NCI-H1105 treated with DMSO at 0.1 percent for 48 hours (cell line): ENCODE measurements at places on chromosomes 4 and X.

- no peak for DNase-seq
These were observed 1.9 kb upstream of the CITED1 start for GRCh38 chrX:72307646-72308051.

- DNase-seq = no peak
These were observed 220.1 kb downstream of the DCTD start for GRCh38 chr4:182697094-182697493.

DNA sequence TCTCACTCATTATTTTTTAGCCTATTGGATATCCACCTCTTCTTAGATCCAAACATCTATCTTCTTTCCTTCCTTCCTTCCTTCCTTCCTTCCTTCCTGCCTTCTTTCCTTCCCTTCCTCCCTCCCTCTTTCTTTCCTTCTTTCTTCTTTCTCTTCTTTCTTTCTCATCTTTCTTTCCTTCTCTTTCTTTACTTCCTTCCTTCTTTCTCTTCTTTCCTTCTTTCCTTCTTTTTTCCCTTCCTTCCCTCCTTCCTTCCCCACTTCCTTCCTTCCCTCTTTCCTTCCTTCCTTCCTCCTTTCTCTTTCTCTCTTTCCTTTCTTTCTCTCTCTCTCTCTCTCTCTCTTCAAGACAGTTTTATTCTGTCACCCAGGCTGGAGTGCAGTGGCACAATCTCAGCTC lies 1239.8 kb downstream of the PCDH7 start:
- no peak for DNase-seq

- DNase-seq = peak; percentile 66
These were observed 82.2 kb downstream of the STIM2 start for GRCh38 chr4:26942871-26943270.

DNA sequence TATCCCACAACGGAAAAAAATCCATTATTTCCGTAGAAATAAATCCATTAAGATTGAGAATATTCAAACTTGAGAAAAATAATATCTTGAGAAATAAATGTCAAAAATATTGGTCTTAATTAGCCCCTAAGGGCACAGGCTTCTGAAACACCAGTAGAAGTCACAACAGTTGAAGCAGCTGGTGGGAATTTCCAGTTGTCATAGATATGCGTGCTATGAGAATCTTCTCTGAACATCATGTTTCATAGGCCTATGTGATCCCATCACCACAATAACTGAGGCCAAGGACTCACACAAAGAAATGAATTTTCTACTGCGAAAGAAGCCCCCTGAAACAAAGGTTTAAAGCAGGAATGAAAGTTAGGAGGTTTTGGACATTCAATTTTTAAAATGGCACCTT lies 292.0 kb downstream of the DTHD1 start:
- no peak for DNase-seq

GRCh38 chrX:68261060-68261672 lies 172.1 kb downstream of the OPHN1 start:
- no peak for DNase-seq

DNA sequence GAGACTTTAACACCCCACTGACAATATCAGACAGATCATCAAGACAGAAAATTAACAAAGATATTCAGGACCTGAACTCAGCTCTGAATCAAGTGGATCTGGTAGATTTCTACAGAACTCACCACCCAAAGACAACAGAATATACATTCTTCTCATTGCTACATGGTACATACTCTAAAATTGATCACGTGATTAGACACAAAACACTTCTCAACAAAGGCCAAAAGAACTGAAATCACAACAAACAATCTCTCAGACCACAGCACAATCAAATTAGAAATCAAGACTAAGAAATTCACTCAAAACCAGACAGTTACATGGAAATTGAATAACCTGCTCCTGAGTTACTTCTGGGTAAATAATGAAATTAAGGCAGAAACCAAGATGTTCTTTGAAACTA lies 49.6 kb downstream of the DACH2 start:
- no peak for DNase-seq

- no peak for DNase-seq
These were observed 132.6 kb downstream of the IL15 start for GRCh38 chr4:141768954-141769353.

DNA sequence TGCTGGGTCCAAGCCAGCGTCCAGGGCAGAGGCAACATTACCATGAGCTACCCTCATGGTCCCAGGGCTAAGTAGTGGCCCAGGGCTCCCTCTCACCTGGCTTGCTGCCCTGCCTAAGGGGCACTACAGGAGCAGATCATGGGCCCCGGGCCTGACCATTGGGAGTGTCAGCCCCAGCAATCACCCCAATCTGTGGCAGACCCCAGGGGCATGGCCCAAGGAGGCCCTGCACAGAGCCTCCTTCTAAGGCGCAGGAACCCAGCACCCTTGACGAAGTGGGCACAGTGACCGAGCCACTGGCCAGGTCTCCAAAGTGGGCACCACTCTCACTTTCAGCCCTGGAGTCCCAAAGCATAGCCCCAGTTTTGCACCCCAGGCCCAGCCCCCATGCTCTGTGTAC lies 667.1 kb downstream of the SH3BGRL start:
- no peak for DNase-seq

GRCh38 chr4:38154252-38154651 lies 194.1 kb downstream of the PTTG2 start:
- DNase-seq = no peak

DNA sequence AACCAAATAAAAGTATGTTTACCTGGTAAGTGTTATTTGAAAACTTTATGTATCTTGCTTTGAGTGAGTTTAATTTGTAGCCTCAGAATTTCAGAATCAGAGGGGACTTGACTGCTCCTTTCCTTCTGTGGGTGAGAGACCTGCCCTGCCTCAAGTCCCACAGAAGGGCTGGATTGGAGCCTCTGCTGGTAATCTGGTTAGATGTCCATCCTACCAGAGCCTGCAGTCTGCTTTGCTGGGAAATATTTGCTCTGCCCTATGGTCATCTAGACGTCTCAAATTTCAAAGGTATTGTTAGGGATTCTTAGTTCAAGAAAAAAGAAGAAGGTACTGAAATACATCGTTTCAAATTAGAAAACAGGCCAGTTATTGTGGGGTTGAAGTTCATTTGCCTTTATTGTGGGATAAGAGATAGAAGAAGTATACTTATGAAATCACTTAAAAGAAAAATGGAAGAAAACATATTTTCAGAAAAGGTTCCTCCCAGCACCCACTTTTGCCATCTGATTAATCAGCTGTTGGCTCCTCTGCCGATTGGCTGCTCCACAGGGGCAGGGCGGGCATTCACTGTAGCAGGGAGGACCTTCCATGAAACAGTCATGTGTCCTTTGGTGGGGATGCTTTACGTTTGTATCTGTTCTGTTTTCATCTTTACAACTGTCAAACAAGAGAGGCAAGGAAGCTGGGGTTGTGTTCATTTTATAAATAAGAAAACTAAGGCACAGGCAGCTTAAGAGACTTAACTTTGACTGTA lies 73.3 kb upstream of the TLR2 start:
- DNase-seq = no peak

- no peak for DNase-seq
These were observed 907.1 kb downstream of the RPA4 start for GRCh38 chrX:97790850-97791249.

- peak; percentile 53 for DNase-seq
These were observed 702 bp upstream of the CDKN2AIP start for GRCh38 chr4:183443655-183444213.

DNA sequence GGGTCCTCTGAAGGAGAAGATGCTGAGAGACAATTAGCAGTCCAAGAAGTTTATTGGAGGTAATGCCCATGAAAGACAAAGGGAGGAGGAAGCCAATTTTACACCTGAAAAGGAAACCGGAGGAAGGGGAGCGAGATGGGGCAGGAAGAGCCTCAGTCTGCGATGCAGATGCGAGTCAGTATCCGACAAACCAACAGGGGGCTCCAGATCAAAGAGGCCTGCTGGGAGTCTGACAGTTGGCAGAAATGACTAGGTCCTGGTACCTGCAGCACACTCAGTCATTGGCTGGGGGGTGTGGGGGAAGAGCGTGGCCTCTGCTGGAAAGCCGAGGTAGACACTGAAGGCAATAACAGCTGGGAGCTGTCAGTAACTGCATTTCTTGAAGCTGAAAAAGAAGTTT lies 231.1 kb upstream of the CENPE start:
- no peak for DNase-seq

DNA sequence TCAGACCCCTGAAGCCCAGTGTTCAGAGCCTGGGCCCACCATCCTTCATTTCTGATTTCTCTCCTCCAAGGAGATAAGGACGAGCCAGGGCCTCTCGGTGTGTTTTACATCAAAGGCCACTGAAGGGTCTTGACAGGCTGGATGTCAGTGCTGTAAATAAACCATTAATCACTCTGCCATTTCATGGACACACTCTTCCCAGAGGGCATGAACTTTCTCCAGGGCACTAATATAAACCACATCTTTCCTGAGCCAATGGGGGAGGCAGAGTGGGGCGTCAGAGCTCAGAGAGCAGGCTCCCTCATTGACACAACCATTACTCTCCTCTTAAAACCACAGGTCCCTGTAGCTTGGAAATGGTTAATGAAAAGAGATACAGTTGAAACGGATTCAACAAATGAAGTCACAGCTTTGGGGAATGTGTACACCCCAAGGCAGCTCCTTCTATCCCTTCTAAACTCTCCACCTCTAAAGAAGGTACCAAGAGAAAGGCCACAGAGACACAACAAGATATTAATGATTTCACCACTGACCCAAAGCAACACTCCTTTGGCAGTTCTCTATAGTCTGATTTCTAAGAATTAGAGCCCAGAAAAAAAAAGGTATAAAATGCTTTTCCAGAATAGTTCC lies 200.6 kb downstream of the CHIC2 start:
- DNase-seq = no peak

DNA sequence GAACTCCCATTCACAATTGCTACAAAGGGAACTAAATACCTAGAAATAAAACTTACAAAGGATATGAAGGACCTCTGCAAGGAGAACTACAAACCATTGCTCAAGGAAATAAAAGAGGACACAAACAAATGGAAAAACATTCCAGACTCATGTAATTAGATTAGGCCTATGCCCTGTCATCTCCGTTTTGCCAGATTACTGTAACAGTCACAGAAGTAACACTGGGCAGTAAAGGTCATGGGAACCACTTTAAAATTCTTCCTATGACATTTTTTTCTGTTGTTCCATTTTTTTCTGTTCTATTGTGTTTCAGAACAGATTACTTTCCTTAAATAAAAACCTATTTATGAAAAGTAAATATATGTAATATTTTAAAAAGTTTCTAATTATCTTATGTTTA lies 199.4 kb upstream of the CENPE start:
- DNase-seq = no peak

- no peak for DNase-seq
These were observed 45.9 kb upstream of the RPA4 start for GRCh38 chrX:96837808-96838207.

DNA sequence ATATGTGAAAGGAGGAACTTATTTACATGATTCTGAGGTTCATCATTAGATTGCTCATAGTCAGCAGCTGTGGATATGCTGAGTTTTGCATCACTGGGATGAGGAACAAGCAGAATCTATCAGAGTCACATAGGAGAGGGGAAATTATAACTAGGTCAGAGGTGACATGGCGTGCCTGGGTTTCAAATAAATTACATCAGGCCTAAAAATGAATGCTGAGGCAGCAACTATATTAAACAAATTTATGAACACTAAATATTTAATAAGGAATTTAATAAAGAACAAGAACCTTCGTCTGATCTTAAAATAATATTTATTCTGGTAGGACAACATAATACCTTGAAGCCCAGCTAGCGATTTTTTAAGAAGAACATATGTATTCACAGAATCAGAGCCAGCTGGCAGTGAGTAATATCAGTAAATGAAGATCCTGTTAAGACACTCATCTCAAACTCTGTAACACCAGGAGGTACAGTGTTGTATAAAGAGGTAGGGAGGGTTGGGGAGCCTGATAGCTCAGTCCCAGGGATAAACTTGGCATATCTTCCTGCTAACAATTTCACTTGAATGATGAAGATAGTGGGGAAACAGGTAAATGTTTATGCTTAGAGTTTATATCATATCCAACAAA lies 60.9 kb upstream of the HS3ST1 start:
- DNase-seq = no peak

DNA sequence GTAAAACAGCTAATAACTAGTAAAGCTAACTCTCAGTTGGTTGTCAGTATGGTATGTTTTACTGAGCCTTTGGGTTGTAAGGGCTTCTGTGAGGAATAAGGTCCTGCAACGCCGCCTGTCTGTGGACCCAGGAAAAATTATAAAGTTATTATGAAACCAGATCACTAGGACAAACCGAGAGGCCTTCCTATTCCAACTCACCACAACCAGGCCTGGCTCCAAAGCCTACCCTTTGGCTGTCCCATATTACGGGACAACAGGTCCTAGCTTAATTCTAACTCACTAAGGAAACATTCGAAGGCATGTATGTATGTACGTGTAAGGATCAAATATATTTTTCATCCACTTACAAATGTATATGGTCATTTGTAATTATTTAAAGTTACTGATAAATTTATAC lies 1.4 kb downstream of the ANKRD17 start:
- DNase-seq = peak; percentile 38

GRCh38 chrX:133364865-133365264 lies 50.4 kb downstream of the GPC4 start:
- DNase-seq = no peak

- DNase-seq = no peak
These were observed 115.3 kb downstream of the HS3ST1 start for GRCh38 chr4:11313157-11313943.

GRCh38 chrX:10971176-10971575 lies 140.0 kb upstream of the HCCS start:
- DNase-seq = no peak
